Left lung (tissue), 14 donors: ENCODE measurements at places on chromosomes 16 and 17.

- DNase-seq: no peak
Measured at GRCh38 chr17:66343531-66344078, 41.2 kb downstream of the PRKCA start.

- no peak for DNase-seq
Measured at GRCh38 chr16:65579050-65579449, 457.2 kb upstream of the CDH11 start.

- no peak for DNase-seq
Measured at GRCh38 chr16:85689285-85689949, 663 bp upstream of the GINS2 start.

- DNase-seq: no peak
Measured at GRCh38 chr17:77555121-77555591, 403.3 kb upstream of the TNRC6C start.

GRCh38 chr16:81210807-81211206, 27.7 kb upstream of the BCO1 start:
- no peak for DNase-seq
